ENCODE measurements at places on chromosomes 3 and 15.

GRCh38 chr15:90620379-90621067 is 90.8 kb downstream of the CRTC3 start:
- DNase-seq = no peak

- DNase-seq = peak; percentile 40
Measured at GRCh38 chr15:57495041-57495440, 96.7 kb upstream of the MYZAP start.

DNA sequence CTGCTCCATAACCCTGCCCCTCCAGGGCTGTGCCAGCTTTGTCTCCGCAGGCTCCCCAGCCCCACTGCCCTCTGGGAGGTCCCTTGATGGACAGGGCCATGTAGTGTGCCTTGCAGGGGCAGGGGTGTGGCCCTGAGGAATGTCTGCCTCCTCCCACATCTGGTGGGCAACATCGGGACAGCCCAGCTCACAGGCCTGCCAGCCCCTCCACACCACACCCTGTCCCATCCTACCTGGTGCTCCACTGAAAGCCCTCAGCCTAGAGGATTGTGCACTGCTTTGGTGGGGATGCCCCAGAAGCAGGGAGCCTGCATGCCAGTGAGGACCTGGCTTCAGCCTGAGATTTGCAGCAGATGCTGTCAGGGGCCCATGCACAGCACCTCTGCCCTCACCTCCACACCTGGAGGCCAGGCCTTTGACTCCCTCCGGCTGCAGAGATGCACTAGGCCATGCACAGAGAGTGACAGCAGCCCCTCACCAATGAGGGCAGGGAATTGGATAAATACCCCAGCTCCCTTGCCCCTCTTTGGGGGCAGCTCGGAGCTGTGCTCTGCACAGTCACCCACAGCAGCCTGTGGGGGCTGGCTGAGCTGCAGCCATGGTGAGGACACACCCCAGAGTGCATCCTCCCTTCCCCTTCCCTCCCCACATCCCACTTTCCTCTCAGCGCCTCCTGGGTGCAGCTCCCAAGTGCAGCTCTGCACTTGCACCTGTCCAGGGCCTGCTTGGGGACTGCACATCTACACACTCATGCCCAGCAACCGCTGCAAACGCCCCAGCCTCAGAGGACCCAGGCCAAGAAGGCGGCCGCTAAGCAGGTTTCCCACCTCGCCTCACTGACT is 2.7 kb downstream of the C3orf22 start:
- DNase-seq = no peak

- DNase-seq = no peak
Measured at GRCh38 chr3:4065085-4065484, 238.1 kb upstream of the SETMAR start.

GRCh38 chr3:37139567-37140052 is 34.8 kb downstream of the LRRFIP2 start:
- DNase-seq = no peak

DNA sequence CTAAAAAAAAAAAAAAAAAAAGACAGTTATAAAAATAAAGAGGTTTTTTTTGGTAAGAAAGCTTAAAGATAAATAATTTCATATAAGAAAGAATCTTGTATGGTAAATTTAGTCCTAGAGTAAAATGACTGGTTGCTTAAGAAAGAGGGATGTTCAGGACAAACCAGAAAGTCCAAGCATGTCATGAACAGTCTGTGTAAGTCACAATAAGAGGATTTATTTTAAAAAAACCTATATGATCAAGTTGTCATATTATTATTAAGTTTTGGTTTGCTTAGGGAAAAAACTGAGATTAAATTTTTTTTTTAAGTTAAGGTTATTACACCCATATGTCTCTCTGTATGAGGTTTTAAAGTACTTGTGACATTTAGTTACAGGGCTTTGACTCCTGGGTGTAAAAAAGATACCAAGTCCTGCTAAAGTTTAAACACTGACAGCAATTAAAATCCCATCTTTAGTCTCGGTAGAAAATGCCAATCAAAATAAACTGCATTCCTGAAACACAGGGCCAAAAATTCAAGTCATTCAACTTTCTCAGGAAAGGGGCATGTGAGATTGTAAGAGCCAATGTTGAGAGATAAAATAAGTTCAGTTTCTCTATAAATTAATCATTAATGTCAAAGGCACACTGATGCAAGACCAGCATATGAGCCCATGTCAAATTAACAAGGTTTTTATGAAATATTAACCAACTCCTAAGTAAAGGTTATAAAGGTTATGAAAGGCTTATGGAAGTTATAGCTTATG is 8.5 kb upstream of the BDH1 start:
- peak; percentile 7 for DNase-seq

GRCh38 chr15:35674873-35675781 is 129.2 kb upstream of the DPH6 start:
- peak; percentile 82 for DNase-seq

DNA sequence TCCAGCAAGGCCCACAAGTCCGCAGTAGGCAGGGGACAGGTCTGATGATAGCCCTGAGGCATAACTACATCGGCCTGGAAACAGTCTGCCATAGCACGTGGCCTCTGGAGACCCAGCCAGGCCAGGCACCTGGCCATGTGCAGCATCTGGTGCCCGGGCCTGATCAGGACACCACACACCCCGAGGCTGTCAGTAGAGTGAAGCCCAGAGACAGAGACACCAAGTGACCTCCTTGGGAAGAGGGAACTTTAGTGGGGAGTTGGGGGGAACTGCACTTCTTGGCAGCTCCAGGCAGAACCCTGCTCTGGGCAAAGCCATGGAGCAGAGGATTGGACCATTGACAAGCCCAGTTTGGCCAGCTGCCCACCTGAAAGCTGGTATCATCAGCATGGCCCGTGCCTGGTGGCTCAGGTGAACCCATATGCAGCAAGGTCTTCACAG is 1.2 kb downstream of the SHISA5 start:
- DNase-seq = no peak

GRCh38 chr3:98705694-98706093 is 57.4 kb upstream of the ST3GAL6 start:
- DNase-seq = no peak

DNA sequence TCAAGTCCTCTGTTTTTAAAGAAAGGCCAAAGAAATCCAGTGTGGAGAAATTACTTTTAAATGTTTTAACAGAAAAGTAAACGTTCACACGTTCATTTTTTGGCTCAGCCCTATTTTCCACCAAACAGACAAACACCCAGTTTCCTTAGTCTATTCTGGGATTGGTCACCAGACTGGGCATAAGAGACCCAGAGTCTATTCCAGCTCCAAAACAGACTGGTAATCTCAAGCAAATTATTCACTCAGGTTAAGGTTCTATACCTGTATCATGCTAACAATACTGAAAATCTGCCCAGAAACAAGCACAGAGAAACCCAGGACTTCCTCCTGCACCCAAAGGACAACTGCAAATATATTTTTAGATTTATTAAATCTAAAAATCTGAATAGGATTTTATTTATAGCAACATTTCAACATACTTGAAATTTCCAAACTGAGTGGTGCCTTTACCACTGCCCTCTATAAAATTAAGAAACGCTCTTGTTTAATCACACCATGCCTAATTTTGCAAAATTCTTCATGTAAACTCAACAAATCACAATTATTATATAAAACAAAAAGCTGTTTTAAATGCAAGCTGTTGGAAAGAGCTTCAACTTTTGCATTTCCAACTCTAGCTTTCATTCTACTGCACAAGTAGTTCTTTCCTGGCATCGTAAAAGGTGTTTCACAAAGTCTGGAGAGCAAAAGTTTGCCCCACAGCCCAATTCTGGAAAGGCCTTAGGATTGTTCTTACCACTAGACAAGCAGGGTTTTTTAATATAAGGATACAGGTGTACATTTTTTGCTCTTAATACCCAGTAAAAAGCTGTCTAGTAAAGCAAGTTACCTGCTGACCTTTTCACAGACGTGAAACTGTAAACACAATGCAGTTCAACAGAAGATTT is 18.7 kb downstream of the ZNF148 start:
- DNase-seq = no peak

DNA sequence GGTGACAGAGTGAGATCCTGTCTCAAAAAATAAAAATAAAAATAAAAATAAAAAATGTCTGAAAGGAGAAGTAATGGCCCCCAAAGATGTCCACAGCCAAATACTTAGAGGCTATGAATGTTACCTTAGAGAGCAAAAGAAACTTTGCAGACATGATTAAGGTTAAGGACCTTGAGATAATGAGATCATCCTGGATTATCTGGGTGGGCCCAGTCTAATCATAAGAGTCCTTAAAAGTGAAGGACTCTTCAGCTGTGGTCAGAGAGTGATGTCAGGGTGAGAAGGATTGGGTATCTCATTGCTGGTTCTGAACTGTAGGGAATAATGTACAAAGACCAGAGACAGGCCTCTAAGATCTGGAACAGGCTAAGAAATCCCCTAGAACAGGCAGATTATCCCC is 84.9 kb upstream of the POU1F1 start:
- no peak for DNase-seq

DNA sequence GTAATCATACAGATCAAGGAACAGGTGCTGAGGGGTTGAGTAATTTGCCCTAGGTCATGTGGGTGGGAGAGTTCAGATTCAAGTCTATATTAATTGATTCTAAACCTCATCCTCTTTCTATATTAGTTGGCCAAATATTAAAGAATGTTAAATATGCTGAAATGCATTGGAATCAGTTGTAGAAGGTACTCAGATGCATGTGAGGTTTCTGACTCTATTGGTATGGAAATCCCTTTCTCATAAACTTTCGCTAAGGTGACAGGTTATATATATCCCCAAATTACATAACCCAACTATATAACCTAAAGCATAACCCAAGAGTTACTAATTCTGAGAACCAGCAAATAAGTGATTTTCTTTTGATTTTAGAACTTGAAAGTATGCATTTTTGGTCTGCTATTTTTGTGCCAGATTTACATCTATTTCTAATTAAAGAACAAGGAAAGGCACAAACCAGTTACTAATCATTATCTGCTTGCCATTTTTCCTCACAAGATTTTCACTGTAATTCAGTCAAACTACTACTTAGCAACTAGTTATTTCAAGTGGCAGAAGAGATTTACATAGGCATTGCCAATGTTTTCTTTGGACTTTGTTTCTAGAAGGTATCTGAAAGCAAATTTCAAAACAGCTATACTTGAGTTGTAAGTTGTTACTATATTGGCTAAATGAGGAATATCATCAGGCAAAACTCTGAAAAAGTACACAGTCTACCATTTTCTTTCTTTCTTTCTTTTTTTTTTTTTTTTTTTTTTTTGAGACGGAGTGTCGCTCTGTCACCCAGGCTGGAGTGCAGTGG is 201.3 kb downstream of the RBMS3 start:
- no peak for DNase-seq

DNA sequence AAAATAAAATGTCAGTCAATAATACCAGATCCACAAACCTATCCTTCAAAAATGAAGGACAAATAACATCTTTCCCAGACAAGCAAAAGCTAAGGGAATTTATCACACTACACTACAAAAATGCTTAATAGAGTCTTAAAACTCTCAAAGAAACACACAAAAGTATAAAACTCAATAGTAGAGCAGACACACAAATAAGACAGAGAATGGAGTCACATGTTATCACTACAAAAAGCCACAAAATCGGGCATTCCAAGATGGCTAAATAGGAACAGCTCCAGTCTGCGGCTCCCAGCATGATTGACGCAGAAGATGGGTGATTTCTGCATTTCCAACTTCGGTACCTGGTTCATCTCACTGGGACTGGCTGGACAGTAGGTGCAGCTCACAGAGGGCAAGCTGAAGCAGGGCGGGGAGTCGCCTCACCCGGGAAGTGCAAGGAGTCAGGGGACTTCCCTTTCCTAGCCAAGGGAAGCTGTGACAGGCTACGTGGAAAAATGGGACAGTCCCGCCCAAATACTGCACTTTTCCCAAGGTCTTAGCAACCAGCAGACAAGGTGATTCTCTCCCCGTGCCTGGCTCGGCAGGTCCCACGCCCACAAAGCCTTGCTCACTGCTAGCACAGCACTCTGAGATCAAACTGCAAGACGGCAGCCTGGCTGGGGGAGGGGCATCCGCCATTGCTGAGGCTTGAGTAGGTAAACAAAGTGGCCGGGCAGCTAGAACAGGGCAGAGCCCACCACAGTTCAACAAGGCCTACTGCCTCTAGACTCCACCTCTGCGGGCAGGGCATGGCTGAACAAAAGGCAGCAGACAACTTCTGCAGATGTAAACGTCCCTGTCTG is 46.3 kb downstream of the SENP7 start:
- no peak for DNase-seq

DNA sequence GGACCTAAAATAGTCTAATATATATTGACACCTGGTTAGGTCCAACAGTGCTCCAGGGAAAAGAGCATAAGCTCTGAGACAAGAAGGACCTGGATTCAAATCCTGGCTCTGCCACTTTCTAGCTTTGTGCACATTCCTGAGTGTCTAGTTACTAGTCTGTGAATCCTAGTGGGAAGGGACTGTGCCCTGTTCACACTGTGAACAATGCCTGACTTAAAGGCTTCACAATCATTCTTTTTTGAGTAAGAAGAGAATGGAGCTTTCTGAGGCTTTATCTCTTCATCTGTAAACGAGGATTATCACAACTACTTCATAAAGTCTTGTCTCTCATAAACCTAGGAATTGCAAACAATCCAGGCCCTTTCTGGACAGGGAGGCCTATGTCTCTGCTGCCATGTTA is 235.9 kb downstream of the SOX2 start:
- no peak for DNase-seq

DNA sequence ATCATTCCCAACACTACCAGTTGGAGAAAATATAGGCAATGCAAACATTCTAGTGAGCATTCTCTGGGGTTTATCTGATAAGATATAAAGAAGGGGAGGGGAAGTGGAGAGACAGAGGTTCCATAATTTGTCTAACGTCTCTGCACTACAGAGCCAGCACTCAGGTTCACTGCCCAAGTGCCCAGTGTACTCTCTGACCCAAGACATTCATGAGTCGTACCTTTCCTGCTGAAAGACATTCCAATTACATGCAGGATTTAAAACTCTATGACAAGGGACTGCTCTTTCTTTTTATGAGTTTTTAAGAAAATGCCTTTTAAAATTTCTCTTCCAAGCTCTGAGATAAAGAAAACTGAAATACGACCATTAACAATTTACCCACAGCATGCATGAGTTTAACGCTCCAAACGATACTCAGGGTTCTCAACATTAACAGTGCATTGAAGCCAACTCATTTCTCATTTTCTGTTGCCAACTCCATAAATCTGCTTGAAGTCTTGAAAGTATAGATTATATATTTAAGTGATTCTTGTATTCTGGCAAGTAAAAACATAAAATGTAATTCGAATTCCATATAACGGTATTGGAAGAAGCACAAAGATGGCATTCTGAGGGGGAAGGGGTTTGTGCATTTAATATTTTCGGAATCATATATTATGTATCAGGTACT is 193.4 kb downstream of the SUCLG2 start:
- DNase-seq = peak; percentile 12

- DNase-seq = peak; percentile 94
Measured at GRCh38 chr3:53804697-53805462, 41.3 kb downstream of the CHDH start.

- no peak for DNase-seq
Measured at GRCh38 chr3:179695672-179696313, 43.0 kb downstream of the USP13 start.
